ENCODE measurements at places on chromosomes 4 and X.

DNA sequence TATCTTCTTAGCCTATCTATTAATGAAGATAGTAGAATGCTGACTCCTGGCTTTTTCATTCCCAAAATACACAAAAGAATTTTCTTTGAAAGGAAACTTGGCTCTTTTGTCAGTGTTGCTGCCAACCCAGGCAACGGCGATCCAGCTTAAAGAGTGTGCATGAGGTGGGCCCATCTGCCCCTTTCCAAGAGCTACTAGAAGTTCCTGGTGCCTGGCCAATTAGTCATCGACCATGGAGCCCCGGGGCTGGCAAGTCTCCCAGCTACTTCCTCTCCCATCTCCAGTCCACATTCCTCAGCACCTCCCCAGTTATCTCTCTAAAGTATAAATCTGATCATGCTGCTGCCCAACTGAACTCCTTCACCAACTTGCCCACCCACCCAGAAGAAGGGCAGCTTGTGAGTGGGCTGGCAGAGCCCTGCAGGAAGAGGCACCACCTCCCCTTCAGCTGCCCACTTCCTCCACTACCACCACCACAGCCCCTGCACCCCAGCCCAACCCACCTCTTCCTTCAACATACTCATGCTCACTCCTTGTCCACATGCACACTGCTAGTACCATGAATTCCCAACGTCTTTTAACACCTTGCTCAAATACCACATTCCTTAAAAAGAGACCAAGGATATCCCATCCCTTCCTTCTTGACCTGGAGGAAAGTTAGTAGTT lies 158.2 kb upstream of the MAP3K15 start:
- no peak for DNase-seq

- DNase-seq = no peak
These were observed 28.8 kb downstream of the NLGN3 start for GRCh38 chrX:71173440-71173839.

GRCh38 chr4:4761128-4761982 lies 98.1 kb upstream of the MSX1 start:
- DNase-seq = no peak

GRCh38 chrX:40360557-40360956 lies 220.2 kb upstream of the ATP6AP2 start:
- no peak for DNase-seq

- DNase-seq = no peak
These were observed 31.4 kb downstream of the SSX5 start for GRCh38 chrX:48165241-48165640.

- DNase-seq = no peak
These were observed 414.4 kb downstream of the FAT4 start for GRCh38 chr4:125729171-125729570.

DNA sequence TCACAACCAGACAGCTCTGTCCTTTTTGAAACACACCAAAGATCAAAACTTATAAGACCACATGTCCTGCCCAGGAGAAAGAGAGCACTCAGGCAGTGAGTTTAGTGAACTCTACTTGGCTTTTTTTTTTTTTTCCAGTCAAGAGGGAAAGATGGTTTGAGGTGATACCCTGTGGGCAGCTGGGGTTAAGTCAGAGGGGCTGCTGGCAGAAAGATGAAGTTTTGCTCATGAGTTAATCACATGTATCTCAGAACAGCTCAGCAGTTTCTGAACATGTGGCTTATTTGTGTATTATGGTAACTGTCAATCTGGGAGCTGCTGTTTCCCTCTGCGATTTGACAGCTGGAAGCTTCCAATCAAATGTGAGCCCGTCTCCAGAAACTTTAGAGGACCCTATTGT lies 56.4 kb upstream of the MAP3K15 start:
- DNase-seq = no peak

DNA sequence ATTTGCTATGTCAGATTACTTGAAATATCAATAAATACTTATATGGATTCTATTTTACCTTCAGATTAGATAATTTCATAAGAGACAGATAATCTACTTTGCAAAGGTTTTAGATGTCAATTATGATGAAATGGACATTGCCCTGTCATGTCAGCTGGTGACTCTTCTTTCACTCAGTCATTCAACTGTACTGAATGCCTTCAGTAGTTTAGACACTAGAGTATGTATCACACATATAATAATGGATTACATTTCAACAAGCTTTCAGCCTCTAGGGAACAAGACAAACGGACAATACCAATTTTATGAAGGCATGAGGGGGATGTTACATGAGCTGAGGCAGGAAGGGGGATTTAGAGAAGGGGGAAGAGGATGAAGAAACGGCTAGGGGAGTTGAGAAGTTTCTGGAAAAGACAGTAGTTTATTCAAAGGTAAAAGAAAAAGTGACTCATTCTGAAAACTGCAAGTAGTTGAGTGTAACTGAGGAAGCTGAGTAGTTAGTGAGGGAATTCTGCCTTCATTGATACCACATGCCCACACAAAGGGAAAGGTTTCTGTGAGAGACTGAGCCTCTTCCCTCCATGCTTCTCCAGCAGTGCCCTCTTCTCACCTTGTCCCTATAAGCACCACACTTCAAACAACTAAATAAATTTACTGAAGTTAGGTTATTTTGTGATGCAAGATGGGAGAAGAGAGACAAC lies 25.7 kb downstream of the SLC9B2 start:
- DNase-seq = no peak

DNA sequence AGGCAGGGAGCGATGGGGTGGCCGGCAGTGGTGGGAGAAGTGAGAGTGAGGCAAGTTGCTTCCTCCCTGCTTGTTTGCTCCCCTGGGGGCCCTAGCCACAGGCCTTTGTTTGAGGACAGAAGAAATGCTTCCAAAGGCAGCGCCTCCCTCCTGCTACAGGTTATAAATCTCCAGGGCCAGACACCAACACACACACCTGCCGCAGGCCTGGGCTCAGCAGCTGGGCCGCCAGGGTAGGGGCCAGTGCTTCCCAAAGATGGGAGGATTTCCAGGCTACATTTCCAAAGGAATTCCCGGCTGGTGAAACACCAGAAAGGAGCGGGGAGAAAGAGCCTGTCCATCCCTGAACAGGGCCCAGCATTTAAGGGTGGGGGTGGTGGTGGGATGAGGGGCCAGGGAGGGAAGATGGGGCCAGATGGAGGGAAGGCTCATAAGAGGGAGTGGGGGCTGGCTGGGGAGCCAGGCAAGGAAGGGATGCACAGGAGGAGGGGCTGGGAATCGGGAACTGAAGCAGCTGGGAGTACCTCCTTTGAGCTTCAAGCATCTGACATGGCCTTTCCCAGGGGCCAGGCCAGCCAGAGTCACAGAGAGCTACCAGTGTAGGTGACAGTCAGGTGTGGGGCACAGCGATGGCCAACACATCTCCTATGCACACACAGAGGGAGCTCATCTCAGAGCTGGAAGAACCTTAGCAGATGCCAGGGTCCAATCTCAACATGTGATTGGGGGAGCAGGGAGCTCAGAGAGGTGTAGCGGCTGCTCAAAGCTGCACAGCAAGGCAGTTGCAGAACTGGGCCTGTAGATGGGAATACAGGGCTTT lies 143.9 kb downstream of the PJA1 start:
- no peak for DNase-seq

DNA sequence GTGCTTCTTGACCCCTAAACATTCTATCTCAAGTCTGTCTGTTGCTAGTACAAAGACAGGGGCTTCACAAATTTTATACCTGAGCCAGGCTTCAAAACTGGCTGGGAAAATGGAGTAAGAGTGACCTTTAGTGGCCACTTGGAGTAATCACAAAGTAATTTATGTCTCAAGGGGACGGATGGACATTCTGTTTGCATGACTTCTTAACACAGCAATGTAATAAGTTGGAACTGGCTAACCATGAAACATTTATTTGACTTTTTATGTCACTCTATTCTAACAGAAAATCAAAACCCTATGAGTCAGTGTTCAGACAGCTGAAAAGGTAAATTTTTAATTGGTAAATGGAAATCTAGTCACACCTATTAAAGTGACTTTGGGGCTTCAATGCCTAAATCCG lies 600.6 kb downstream of the ANKRD50 start:
- no peak for DNase-seq

DNA sequence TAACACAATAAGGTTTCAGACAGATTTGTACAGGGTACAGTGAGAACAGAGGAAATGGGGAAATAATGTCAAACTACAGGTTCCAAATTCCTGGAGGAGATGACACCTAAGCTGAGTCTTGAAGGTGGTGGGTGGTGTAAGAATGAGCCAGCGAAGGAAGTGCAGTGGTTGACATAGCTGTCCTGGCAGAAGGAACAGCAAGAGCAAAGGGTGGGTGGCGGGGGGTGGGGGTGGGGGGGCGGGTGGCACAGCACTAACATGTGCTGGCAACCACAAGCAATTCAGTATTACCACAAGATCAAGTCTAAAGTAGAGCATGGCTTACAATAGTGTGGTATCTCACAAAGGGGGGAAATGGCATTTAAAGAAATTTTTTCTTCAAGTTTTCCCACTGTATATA lies 13.1 kb upstream of the G3BP2 start:
- no peak for DNase-seq

GRCh38 chr4:41428601-41429279 lies 109.2 kb upstream of the LIMCH1 start:
- DNase-seq = no peak

DNA sequence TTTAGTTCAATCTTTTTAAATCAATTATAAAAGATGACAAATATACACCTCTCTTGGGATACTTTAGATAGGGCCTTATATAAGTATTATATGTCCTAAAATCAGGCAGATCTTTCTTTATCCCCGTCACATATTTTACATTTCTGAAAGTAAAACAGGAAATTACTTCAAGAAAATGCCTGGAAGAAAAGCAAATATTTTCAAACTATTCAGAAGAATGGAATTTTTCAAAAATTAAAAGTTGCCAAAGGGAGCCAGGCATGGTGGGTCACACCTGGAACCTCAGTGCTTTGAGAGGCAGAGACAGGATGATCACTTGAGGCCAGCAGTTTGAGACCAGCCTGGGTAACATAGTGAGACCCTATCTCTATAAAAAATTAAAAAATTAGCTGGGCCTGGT lies 34.4 kb downstream of the MGARP start:
- no peak for DNase-seq

DNA sequence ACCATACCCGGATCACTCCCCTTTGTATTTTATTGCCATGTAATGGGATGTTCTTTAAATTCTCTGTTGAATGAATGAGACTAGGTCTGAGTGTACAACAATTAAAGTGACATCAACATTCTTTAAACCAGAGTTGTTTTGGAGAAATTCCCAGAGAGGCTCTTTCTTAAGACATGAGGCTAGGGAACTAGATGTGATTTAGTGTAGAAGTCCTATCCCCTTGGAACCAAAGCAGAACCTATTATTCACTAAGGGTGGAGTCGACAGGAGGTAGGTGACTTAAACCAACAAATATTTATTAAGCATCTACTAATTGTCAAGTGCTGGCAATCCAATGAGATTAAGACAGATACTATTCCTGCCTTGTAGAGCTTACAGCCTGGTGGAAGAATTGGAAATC lies 1.7 kb downstream of the EIF1AX start:
- no peak for DNase-seq

- DNase-seq = no peak
These were observed 63.3 kb upstream of the CCDC160 start for GRCh38 chrX:134173541-134174272.

DNA sequence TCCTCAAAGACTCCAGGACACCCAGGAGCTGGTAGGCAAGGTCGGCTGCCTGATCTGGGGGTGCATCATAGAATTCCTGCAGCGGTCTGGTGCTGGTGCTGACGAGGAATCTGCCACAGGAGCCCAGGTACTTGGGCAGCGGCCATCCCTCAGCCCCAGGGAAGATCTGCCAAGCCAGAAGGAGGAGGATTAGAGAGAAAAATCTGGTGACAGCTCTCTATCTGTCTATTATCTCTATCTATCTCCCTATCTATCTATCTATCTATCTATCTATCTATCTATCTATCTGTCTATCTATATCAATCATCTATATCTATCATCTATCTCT lies 46.7 kb downstream of the DIPK2B start:
- no peak for DNase-seq

- DNase-seq = peak; percentile 61
These were observed 1.0 kb upstream of the SNCA start for GRCh38 chr4:89837993-89838390.

DNA sequence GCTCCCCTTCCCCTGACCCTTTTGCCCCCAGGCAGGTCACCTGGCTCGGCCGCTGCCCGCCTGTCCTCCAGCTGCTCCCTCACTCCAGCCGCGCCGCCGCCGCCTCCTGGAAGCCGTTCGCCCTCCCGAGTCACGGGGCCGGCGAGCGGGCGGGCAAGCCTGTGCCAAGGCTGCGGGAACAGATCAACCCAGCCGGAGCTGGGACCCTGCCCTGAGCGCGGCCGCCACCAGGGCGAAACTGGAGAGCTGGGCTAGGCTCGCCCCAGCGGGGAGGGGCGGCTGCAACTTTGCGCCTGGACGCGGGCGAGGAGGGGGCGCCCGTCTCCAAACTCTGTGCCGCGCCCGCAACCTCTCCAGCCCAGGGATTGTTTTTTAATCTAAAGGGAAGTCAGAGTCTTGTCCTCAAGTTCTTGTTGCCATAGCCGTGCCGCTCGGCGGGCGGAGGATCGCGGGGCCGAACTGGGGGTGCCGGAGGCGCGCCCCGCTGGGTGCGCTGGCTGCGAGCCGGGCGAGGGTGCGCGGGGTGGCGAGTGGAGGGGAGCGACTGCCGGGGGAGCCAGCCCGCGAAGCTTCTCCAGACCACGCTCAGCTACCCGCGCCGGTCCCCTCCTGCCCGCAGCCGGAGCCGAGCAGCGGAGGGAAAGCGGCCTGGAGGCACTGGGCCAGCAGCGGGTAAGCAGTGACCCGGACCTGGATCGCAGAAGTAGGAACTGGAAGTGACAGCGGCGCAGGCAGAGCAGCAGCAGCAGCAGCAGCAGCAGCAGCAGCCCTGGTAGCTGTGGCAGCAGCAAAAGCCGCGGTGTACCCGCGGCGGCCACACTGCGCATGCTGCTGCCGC lies 13.4 kb downstream of the ARHGEF6 start:
- DNase-seq = peak; percentile 25

GRCh38 chrX:49186125-49187027 lies at the start of gene PRICKLE3:
PRICKLE3 (minus strand) TSS chrX:49186373; CDS start chrX:49186297, 76 bp downstream.
- peak; percentile 37 for DNase-seq

DNA sequence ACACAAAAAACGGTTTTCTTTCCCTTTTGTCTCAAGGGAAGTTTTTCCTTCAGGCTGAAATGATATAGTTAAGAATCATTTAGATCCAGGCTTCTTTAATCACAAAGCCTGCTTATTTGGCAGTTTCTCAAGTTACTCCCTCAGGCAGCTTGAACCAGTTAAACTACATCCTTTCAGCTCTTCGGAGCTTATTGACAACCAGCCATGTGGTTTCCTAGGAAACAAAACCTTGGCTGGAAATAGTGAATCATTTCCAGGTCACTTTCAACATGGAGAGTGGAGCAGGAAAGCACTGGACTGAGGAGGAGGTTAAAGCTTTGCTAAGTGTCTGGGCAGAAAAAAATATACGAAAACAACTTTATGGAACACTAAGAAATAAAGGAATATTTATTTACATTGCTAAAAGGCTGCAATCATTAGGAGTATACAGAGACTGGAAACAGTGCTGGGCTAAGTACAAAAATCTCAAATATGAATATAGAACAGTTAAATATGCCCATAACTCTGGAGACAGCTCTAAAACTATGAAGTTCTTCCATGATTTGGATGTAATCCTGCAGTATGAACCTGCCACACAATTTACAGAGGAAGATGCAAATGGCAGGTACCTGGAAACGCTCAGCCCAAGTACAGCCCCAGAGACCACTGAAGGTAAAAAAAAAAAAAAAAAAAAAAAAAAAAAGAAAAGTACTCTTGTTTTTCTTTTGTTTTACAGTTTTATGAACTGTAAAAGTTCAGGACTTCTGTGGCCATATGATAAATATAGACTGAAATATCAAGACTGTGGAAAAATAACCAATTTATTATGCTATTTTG lies 23.2 kb upstream of the AASDH start:
- peak; percentile 51 for DNase-seq

Measured in hematopoietic multipotent progenitor cell treated with erythropoietin and hydrocortisone succinate and interleukin-3 and kit ligand, for 15 days (in vitro differentiated cells).